ENCODE measurements at places on chromosomes 1 and 21.

- DNase-seq, result no peak
Observed at GRCh38 chr21:46108827-46109312, 11.0 kb downstream of the COL6A2 start.

- DNase-seq, result no peak
Observed at GRCh38 chr1:16961297-16962133, 18.9 kb downstream of the MFAP2 start.

GRCh38 chr1:100629391-100629790 is 90.2 kb upstream of the VCAM1 start:
- no peak for DNase-seq

GRCh38 chr1:32618673-32619221 is 31.6 kb downstream of the ZBTB8OS start:
- DNase-seq, result no peak

- DNase-seq, result no peak
Observed at GRCh38 chr1:198933515-198934222, 294.8 kb downstream of the PTPRC start.

DNA sequence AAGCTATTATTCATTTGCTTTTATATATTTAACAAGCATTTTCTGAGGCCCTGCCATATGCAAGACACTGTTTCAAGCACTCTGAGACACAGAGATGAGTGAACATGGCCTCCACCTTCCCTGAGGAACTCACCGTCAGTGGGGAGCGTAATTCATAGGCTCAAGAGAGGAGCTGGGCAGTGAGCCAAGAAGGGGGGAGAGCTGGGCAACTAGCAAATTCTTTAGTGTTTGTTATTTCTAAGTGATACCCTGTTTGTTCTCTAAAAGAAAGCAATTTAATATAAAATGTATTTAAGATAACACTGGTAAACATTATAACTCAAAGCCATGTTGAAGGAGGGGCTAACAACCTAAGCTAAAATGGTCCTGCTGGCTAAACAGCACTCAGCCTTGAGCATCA is 119.2 kb upstream of the NGF start:
- DNase-seq, result no peak

DNA sequence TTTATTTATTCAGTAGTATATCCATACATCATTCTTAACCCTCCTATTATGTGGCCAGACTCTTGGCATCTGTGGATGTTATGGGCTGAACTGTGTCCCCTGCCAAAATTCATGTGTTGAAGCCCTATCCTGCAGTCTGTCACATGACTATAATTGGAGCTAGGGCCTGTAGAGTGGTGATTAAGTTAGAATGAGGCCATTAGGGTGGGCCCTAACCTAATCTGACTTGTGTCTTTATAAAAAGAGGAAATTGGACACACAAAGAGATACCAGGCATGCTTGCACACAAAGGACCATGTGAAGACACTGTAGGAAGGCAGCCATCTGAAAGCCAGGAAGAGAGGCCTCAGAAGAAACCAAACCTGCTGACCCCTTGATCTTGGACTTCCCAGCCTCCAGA is 6.6 kb downstream of the ZMYND12 start:
- no peak for DNase-seq

GRCh38 chr1:14913482-14914177 is 239.9 kb upstream of the TMEM51 start:
- DNase-seq, result no peak

GRCh38 chr1:19825298-19825697 is 10.2 kb upstream of the RNF186 start:
- no peak for DNase-seq

- DNase-seq, result no peak
Observed at GRCh38 chr1:154352581-154353459, 27.5 kb downstream of the ATP8B2 start.

- no peak for DNase-seq
Observed at GRCh38 chr1:25474439-25475047, 43.8 kb downstream of the MACO1 start.

GRCh38 chr1:51070011-51070410 is 32.0 kb upstream of the C1orf185 start:
- no peak for DNase-seq

- DNase-seq, result no peak
Observed at GRCh38 chr1:41423511-41424191, 60.8 kb downstream of the EDN2 start.

GRCh38 chr1:47231301-47232186 is 481 bp downstream of the TAL1 start:
- DNase-seq, result no peak

GRCh38 chr1:151273924-151274466 is 8.1 kb upstream of the ZNF687 start:
- no peak for DNase-seq

- DNase-seq, result no peak
Observed at GRCh38 chr1:58824753-58825389, 41.0 kb upstream of the JUN start.

DNA sequence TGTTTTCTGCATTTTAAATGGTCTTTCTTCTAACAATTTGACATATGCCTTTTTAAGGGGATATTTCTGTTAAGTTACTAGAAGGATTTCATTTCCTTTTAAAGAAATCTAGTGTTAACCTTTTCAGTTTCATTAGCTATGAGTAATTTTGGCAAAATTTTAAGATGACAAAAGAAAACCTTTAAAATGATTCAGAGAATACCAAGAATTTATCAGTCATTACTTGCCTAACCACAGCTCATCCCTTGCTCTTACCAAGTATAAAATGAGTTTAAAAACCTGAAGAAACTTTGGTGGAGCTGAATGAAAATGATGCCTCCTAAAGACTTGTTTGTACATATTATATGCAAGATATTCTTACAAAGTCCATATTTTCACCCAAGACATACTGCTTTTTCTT is 101.7 kb downstream of the NEK7 start:
- DNase-seq, result no peak

DNA sequence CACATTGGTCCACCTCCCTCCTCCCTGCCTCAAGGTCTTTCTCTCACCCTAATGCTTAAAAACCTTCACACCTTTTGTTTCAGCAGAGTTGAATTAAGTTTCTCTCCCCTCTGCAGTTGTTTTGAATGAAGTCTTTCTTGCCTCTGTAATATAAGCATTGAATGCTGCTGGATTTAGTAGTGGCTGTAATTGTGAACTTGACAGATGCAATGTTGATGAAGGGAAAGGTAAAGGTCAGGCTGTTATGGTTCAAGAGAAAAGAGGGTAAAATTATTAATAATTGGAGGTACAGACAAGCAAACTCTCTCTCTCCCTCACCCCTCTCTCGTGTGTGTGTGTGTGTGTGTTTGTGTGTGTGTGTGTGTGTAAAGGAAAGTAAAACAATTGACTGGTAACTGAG is 509.8 kb downstream of the AMY1C start:
- no peak for DNase-seq

GRCh38 chr21:14981246-14981645 is 83.6 kb downstream of the NRIP1 start:
- DNase-seq, result no peak

DNA sequence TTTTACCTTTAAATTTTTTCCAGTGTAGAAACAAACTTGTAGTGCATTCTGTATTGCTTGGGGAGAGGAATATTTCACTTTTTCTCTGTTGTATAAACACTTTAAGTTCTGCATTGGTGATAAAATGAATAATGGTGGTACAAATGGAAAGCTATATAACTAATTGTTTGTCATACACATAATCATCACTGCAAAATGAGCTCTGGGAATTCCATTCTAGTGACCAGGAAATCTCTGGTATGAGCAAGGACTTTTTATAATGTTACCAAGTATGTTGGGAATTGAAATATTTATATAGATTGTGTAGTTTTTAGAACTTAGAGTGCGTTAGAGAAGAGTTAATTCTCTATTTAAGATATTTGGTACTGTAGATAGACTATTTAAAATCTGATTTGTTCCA is 5.0 kb upstream of the FMN2 start:
- DNase-seq, result no peak

GRCh38 chr1:48572646-48573258 is 100.7 kb upstream of the SPATA6 start:
- DNase-seq, result no peak

DNA sequence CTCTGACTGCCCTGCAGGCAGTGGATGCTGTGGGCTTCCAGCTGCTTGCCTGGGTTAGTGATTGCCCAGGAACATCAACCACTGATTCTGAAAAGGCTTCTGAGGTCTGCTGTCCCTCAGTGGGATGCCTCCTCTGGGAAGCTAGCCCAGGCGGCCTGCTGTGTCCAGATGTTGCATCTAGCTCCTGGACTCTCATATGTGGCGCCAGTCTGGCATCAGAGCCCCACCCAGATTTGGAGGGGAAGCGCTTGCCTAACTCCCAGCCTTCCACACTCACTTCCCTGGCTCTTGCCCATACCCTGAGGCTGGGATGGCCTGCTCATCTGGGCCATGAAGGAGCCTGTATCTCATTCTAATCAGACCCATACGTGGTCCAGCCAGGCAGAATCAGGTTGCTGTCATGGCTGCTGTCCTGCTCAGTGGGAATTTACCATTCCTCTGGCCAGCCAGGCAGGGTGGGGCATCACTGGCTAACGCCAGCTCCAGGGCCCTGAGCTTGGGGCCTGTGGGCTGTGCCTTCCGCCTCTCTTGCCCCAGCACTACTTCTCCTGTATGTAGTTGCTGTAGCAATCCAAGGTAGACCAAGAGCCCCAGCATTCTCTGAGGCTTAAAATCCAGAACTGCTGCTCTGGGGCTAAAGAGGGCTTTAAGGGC is 4.1 kb downstream of the CSF1 start:
- no peak for DNase-seq

- no peak for DNase-seq
Observed at GRCh38 chr21:21712748-21713520, 714.7 kb downstream of the NCAM2 start.

- no peak for DNase-seq
Observed at GRCh38 chr1:118896416-118896815, 91.7 kb downstream of the TBX15 start.

- DNase-seq, result no peak
Observed at GRCh38 chr1:200027264-200027823, at the start of gene NR5A2. Gene NR5A2 (plus strand): TSS chr1:200027710. CDS start chr1:200027848, 138 bp downstream.

Measured in stimulated activated CD4-positive, alpha-beta T cell treated with anti-CD3 and anti-CD28 coated beads, TNF-alpha, amount 100 ng/mL, for 1 hour (primary cell).